ENCODE measurements at places on chromosomes 3 and 15. TPM values are rescaled to one million over a fixed set of nuclear protein-coding genes. Genes with fewer than 3 reads are reported as not detected.
A peak's percentile ranks its signal among the peaks of the same experiment; 100 is the strongest.

DLEC1 gene
- 0.09 TPM for polyA plus RNA-seq

AHSG gene
- not detected for polyA plus RNA-seq

GOLGA8S gene
- not detected for polyA plus RNA-seq

NEO1 gene
- 18.6 TPM for polyA plus RNA-seq

SLC25A20 gene
- polyA plus RNA-seq, result 94.8 TPM

DNA sequence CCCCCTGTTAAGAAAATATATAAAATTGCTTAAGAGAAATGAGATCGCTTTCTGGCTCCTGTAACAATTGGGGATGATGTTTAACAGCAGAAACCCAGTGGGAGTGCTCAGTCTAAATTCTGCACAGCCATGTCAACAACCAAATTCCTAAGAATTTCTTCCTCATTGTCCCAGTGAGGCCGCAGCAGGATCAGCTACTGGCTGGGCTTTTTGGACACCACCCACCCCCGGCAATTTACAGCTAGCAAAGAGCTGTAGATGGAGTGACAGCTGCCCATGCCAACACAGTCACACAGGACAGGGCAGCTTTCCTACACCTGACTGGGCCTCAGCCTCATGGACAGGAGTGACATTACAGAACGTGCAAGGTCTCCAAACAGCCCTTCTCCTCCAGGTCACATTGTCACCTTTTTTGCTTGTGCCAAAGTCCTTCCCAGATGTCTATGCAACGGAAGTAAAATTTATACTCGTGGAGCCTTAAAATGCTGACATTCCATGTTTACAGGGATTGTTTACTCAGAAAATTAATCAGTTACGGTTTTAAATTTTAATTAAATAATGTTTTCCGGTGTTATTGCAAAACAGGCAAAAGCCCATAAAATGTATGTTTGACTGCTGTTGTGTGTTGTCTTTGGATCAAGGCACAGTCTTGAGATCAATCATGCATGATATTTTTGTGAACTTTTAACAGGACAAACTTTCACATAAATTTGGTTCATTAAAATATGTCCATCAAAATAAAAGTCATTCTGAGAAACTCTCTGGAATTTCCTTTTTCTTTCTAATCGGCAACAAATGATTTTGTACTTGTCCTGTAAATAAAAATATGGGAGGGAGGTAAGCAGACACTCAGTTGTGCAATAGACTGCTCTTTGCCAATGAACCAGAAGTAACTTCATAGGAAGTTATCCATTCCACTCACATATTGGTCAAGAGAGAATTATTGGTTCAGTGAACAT lies 943.2 kb downstream of the MCTP2 start:
- H3K4me3 ChIP-seq, result no peak overlapping the region
- no peaks in the 10 kb centered on the region for H3K4me1 ChIP-seq
- no peaks in the 10 kb centered on the region for H3K36me3 ChIP-seq
- H3K27ac ChIP-seq, result no peak overlapping the region

- no peaks in the 10 kb centered on the region for H3K36me3 ChIP-seq
- no peaks in the 10 kb centered on the region for H3K4me1 ChIP-seq
- H3K4me3 ChIP-seq, result no peak overlapping the region
Observed at GRCh38 chr3:28972921-28973320, 307.9 kb upstream of the RBMS3 start.

DNA sequence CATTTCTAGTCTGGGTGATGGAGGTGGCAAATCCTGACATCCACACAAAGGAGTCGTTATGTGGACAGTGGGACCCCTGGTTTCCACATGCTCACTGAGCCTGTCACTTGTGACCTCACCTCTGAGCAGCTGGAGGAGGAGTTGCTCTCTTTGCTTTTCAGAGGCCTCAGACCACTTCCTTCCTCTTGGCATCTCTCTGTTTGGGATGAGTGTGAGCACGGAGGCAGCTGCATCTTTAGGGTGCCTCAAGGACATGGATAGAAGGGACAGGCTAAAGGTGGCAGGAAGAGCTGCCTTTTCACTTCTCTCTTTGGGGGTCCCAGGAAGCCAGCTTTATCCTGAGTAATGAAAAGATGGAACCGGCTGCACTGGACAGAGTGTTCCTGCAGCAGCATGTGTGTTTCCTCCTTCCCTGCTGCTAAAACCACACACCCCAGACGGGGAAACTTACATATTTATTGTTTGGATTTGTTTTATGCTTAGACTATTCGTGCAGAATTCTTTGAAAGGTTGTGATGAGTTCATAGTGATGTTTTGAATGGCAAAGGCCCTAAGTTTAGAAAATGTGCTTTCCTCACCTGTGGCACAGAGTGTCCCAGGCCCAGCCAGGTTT lies 31.8 kb downstream of the GPR171 start:
- H3K4me3 ChIP-seq, result no peak overlapping the region
- no peak for DNase-seq
- H3K27me3 ChIP-seq, result no peaks in the 10 kb centered on the region
- peaks cover 22% of the 10 kb centered on the region for H3K4me1 ChIP-seq

- peak; percentile 61 for DNase-seq
- no peak overlapping the region for H3K4me3 ChIP-seq
Observed at GRCh38 chr3:149004622-149005021, 13.3 kb downstream of the GYG1 start.

DNA sequence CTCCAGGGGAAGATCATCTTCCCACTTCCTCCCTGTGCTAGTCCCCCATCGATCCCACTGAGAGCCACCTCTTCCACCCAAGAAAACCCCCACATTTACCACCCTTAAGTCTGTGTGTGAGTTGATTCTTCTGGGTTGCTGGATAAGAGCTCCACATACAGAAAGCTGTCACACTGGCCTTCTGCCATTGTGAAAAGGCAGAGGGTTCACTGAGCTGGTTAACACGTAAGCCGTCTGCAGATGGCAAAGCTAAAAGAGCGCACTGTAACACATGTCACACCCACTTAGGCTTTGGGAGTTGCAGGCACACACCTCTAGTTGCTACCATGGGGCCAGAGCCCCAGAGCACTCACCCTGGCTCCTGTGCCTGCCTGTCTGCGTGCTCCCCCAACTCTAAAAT lies 309.8 kb upstream of the LRRC3B start:
- H3K4me3 ChIP-seq, result no peak overlapping the region
- no peaks in the 10 kb centered on the region for H3K36me3 ChIP-seq
- no peaks in the 10 kb centered on the region for H3K4me1 ChIP-seq
- H3K27me3 ChIP-seq, result no peaks in the 10 kb centered on the region
- no peak for DNase-seq

- no peak overlapping the region for H3K27ac ChIP-seq
- no peaks in the 10 kb centered on the region for H3K4me1 ChIP-seq
- H3K36me3 ChIP-seq, result no peaks in the 10 kb centered on the region
- H3K27me3 ChIP-seq, result no peaks in the 10 kb centered on the region
- no peak for DNase-seq
Observed at GRCh38 chr3:117252651-117253050, 543.1 kb downstream of the TUSC7 start.

Data from psoas muscle (tissue), 8 donors.